Vagina (tissue), 2 donors: ENCODE measurements at places on chromosomes 6 and 20.

DNA sequence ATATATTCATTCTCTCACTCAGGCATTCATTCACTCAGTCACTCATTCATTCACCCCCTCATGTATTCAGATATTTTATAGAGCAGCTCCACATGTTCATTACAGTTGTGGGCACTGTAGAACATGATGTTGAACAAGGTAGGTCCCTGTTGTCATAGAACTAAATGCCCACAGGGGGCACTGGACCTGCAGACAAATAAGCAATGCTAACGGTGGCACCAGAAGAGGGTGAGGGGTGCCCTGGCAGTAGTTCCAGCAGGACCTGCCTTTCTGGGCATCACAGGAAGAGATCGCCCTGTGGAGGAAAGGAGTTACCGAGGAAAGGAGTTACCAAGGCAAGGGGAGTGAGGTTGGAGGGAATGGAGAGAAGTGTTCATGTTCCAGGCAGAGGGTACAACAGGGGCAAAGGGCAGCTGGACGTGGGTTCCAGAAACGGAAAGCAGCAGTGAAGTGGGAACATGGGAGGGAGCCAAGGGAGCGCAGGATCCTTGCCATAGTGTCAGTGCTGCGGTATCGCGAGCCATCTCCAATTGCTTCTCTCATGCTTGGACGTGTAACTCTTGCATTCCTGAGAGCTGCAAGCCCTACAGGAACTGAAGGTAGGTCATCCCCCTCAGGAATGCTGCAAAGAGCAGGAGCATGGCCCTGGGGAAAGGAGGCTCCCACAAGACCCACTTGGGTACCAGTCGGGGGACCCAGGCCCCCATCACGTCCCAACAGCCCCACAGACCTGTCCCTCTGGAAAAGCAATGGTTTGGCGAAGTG, 128.2 kb downstream of the EDN3 start:
- no peaks in the 10 kb centered on the region for H3K4me1 ChIP-seq

DNA sequence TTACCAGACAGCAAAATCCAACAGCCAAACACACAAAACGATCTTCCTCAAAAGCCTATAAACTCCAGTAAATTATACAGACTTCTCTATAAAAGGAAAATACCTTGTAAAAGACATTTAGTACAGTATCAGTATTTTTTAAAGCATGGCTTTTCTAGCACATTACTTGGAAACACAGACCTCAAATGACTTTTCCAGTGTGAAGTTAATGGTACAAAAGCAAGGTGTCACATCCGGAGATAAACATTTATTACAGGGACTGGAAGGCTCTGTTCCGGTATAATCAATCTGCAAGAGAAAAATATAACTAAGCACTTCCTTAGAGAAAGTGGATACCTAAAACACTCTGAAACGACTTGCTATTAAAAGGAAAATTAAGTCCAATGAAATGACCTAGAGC, 17.1 kb downstream of the TMEM30A start:
- no peak for DNase-seq
- no peaks in the 10 kb centered on the region for H3K36me3 ChIP-seq
- no peaks in the 10 kb centered on the region for H3K27me3 ChIP-seq

DNA sequence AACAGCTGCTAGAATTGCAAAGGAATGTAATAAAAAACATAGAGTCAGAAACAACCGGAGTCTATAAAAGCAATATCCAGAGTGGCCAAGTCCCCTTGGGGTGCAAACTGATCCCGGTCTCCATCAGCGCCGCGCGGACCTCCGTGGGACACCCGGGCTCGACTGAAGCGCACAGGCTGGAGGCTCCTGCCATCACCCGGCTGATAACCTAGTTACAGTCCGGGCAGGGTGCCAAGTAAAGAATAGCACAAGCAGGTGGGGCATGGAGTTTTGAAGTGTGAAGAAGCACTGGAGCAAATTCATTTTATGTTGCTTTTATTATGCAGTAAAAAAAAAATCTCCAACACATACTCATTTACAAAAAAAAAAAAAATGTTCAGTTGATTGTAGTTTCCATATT, 205.1 kb upstream of the GMDS start:
- H3K4me1 ChIP-seq = peaks cover 15% of the 10 kb centered on the region
- no peak overlapping the region for H3K4me3 ChIP-seq
- H3K27ac ChIP-seq = no peak overlapping the region
- no peaks in the 10 kb centered on the region for H3K36me3 ChIP-seq
- no peaks in the 10 kb centered on the region for H3K27me3 ChIP-seq
- DNase-seq = no peak

GRCh38 chr20:38748097-38748860, at the start of gene ACTR5:
Gene ACTR5, plus strand, starts transcription at chr20:38748460. Its CDS starts 19 bp downstream, at chr20:38748479.
- peaks cover 17% of the 10 kb centered on the region for H3K4me1 ChIP-seq
- H3K4me3 ChIP-seq = peak within 1 kb of the TSS; percentile 72
- H3K27me3 ChIP-seq = no peaks in the 10 kb centered on the region
- H3K36me3 ChIP-seq = peaks cover 9% of the 10 kb centered on the region
- peak within 1 kb of the TSS; percentile 84 for H3K27ac ChIP-seq
- DNase-seq = peak; percentile 92

- no peak for DNase-seq
- H3K27me3 ChIP-seq = no peaks in the 10 kb centered on the region
- no peaks in the 10 kb centered on the region for H3K36me3 ChIP-seq
- no peak overlapping the region for H3K27ac ChIP-seq
- H3K4me1 ChIP-seq = no peaks in the 10 kb centered on the region
Observed at GRCh38 chr6:97049253-97050011, 124.9 kb downstream of the KLHL32 start.

- H3K27ac ChIP-seq = no peak overlapping the region
- peaks cover 13% of the 10 kb centered on the region for H3K4me1 ChIP-seq
- no peak for DNase-seq
- H3K36me3 ChIP-seq = no peaks in the 10 kb centered on the region
Observed at GRCh38 chr6:150420926-150421325, 52.1 kb downstream of the IYD start.
